ENCODE measurements at places on chromosomes 12 and 14. TPM values are rescaled to one million over a fixed set of nuclear protein-coding genes. Genes with fewer than 3 reads are reported as not detected.

The TTC9 gene
- 14.8 TPM for total RNA-seq

The KERA gene
- total RNA-seq, result not detected

The GALNT16 gene
- total RNA-seq, result not detected

The PELI2 gene
- 0.68 TPM for total RNA-seq

The BRMS1L gene
- 5.1 TPM for total RNA-seq

The AQP2 gene
- total RNA-seq, result not detected

DNA sequence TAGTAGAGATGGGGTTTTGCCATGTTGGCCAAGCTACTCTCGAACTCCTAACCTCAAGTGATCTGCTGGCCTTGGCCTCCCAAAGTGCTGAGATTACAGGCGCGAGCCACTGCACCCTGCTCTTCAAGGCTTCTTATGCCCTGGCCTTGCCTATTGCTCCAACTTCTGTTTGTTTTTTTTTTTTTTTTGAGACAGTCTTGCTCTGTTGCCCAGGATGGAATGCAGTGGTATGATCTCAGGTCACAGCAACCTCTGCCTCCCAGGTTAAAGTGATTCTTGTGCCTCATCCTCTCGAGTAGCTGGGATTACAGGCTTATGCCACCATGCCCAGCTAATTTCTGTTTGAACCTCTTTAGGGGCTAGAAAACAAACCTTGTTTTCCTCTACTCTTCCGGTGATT, 6.0 kb upstream of the ABCD4 start:
- no peak overlapping the region for H3K27ac ChIP-seq
- no peaks in the 10 kb centered on the region for H3K36me3 ChIP-seq
- H3K27me3 ChIP-seq, result no peaks in the 10 kb centered on the region
- no peak for DNase-seq
- no peak overlapping the region for H3K4me3 ChIP-seq

- peaks cover 24% of the 10 kb centered on the region for H3K36me3 ChIP-seq
- peaks cover 9% of the 10 kb centered on the region for H3K4me1 ChIP-seq
- H3K27ac ChIP-seq, result no peak overlapping the region
- no peak for DNase-seq
- no peak overlapping the region for H3K4me3 ChIP-seq
- H3K27me3 ChIP-seq, result no peaks in the 10 kb centered on the region
Observed at GRCh38 chr14:63701606-63702299, 26.1 kb downstream of the SGPP1 start.

- DNase-seq, result peak; percentile 88
- H3K4me3 ChIP-seq, result peak overlapping the region; percentile 52
- peaks cover 78% of the 10 kb centered on the region for H3K4me1 ChIP-seq
- peaks cover 89% of the 10 kb centered on the region for H3K36me3 ChIP-seq
- H3K27ac ChIP-seq, result peak overlapping the region; percentile 95
- no peaks in the 10 kb centered on the region for H3K27me3 ChIP-seq
Observed at GRCh38 chr14:91317381-91318308, 73.1 kb upstream of the GPR68 start.

GRCh38 chr12:59304077-59304721, 291.6 kb upstream of the SLC16A7 start:
- no peak for DNase-seq
- no peaks in the 10 kb centered on the region for H3K36me3 ChIP-seq
- H3K4me1 ChIP-seq, result no peaks in the 10 kb centered on the region
- H3K27ac ChIP-seq, result no peak overlapping the region

- H3K27ac ChIP-seq, result no peak overlapping the region
- no peaks in the 10 kb centered on the region for H3K36me3 ChIP-seq
- H3K4me3 ChIP-seq, result no peak overlapping the region
- H3K27me3 ChIP-seq, result no peaks in the 10 kb centered on the region
- no peaks in the 10 kb centered on the region for H3K4me1 ChIP-seq
Observed at GRCh38 chr14:90556012-90556477, 159.2 kb downstream of the CALM1 start.

DNA sequence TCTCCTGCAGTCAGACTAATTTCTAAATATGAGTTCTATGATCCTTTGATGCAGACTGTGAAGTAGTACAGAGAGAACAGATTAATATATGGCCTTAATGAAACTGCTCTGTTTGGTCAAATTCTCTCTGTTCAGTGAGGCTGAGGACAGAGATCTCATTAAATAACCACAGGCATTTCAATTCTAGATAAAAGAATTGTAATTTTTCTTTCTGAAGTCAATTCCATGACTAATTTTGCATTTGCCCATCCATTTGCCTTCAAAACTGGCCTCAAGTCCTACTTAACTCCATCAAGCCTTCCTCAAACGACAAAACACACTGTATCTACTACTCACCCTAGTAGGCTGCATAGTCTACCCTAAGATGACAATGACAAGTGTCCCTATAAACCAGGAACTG, 67.1 kb downstream of the DUSP16 start:
- no peaks in the 10 kb centered on the region for H3K4me1 ChIP-seq
- H3K36me3 ChIP-seq, result peaks cover 7% of the 10 kb centered on the region
- H3K27ac ChIP-seq, result no peak overlapping the region
- DNase-seq, result no peak
- no peak overlapping the region for H3K4me3 ChIP-seq

DNA sequence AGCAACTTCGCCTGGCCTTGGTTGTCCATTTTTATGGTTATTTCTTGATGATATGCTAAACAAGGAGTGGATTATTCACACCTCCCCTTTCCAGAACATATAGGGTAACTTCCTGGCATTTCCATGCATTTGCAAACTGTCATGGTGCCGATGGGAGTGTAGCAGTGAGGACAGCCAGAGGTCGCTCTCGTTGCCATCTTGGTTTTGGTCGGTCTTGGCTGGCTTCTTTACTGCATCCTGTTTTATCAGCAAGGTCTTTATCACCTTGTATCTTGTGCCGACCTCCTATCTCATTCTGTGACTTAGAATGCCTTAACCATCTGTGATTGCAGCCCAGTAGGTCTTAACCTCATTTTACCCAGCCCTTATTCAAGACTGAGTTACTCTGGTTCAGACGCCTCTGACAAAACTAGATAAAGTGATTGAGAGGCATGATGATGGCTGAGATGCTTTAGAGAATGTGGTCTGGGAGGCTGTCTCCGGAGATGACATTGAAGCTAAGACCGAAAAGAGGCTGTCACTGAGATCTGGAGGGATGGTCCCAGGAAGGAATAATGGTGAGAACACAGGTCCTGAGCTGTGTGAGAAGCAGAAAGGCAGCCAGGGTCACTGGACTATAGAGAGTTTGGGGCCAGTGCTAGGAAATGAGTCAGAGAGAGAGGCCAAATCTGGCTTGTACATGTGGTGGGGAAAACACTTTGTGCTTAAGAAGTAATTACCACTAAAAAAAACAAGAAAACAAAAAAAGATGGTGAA, 2.9 kb downstream of the GLT1D1 start:
- H3K4me1 ChIP-seq, result no peaks in the 10 kb centered on the region
- H3K36me3 ChIP-seq, result no peaks in the 10 kb centered on the region
- H3K27me3 ChIP-seq, result peaks cover 21% of the 10 kb centered on the region

DNA sequence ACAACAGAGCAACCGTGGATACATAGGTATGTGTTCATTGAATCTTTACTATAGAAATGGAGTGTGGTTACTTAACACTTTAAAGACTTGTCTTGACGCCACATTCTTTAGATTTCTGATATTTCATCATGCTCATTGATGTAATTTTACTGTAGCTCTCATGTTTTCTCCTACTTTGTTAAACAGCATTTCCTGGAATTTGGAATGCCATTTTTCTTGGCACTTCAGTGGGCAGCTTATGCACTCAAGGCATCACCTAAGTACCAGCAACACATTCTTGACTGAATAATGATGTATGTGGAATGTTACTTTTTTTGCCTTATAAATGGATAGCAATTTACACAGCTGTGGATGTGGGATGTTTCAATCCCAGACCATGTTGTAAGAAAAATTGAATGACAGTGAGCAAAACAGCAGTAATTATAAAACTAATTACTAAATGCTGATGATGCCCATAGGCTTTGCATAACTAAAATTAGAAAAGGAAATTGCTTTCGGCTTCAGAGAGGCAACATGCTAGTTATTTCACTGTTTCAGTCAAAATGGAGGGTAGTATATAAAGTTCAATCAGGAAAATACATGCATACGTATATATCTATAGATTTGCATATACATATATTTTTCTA, 298.5 kb downstream of the NPAS3 start:
- no peaks in the 10 kb centered on the region for H3K4me1 ChIP-seq
- H3K4me3 ChIP-seq, result no peak overlapping the region
- no peak overlapping the region for H3K27ac ChIP-seq
- H3K36me3 ChIP-seq, result no peaks in the 10 kb centered on the region
- no peaks in the 10 kb centered on the region for H3K27me3 ChIP-seq

DNA sequence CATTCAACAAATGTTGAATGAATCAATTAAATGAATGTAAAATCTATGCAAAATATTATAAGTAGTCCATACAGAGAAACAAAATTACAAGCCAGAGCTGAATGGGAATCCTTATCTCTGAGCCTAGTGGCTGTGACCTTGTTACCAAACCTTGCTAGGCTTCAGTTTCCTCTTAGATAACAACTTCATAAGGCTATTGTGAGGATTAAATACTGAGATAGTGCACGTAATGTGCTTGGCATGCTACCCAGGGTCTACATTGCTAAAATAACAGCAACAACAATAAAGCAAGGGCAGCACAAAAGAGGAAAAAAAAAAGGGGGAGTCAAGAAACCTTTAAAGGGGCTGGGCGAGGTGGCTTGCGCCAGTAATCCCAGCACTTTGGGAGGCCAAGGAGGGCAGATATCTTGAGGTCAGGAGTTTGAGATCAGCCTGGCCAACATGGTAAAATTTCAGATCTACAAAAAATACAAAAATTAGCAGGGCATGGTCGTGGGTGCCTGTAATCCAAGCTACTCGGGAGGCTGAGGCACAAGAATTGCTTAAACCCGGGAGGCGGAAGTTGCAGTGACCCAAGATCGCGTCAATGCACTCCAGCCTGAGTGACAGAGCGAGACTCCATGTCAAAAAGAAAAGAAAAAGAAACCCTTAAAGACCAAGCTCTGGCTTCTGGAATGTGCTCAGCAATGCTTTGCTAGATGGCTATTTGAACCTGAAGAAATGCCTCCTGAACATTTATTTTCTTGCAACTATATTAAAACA, 14.1 kb downstream of the STAB2 start:
- no peak overlapping the region for H3K27ac ChIP-seq
- H3K27me3 ChIP-seq, result peaks cover 11% of the 10 kb centered on the region
- H3K4me1 ChIP-seq, result no peaks in the 10 kb centered on the region
- DNase-seq, result no peak
- H3K4me3 ChIP-seq, result no peak overlapping the region

DNA sequence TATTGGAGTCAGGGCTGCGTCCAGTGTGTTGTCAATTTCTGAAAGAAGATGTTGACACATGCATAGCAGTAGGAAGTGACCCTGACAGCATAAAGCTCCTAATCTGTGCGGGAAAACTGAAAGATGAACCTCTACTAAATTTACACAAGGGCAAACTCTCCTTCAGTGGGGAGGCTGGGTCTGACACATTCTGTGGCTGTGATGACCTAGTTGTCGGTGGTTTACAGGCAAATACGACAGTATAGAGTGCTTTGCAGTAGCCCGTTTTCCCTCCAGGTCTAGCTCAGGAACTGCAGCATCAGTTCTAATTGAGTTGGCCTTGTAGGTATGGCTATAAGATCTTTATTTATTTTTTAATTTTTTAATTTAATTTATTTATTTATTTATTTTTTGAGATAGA, 14.8 kb upstream of the GABARAPL1 start:
- H3K27me3 ChIP-seq, result peaks cover 21% of the 10 kb centered on the region
- DNase-seq, result no peak
- no peak overlapping the region for H3K4me3 ChIP-seq
- peaks cover 8% of the 10 kb centered on the region for H3K4me1 ChIP-seq
- H3K36me3 ChIP-seq, result no peaks in the 10 kb centered on the region

GRCh38 chr12:4562034-4562657, at the start of gene DYRK4:
TSS of gene DYRK4 (plus strand) at chr12:4562208. CDS start at chr12:4562246, 38 bp downstream.
- no peak for DNase-seq
- H3K4me3 ChIP-seq, result no peak within 1 kb of the TSS
- peaks cover 24% of the 10 kb centered on the region for H3K36me3 ChIP-seq
- H3K27me3 ChIP-seq, result peaks cover 6% of the 10 kb centered on the region

DNA sequence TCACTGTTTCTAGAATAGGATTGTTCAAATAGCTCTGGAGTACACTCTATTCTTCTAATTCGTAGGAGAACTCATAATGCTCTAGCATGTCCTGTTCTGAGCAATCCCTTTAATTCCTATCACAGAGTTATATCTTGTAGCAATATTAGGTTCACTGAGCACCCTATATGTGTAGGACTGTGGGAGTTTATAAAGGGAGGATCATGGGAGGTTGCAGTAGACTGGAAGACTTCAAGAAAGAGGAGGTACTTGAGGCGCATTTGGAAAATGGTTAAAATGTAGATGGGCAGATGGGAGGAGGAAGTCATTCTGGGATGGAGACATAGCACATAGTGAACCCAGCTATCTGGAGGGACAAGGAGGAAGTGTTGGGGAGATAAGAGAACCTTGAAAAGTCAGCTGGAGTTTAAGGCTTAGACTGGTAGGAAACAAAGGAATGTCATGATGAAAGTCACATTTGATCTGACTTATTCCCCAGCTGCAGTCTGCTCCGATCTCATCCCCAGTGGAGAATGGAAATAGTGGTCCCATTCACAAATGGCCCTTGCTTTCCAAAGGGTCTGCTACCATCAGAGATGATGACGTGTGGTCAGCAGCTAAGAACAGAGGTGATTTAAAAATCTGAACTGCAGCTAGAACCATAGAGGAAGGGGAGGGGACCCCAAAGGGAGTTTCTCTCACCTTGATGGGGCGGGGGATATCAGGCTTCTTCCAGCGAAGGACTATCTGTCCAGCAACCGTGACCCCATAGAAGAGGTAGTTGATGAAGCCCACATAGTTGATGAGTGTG, 10.1 kb upstream of the CEBPE start:
- H3K4me3 ChIP-seq, result no peak overlapping the region
- H3K4me1 ChIP-seq, result peaks cover 7% of the 10 kb centered on the region
- H3K36me3 ChIP-seq, result no peaks in the 10 kb centered on the region

- no peak for DNase-seq
- no peaks in the 10 kb centered on the region for H3K27me3 ChIP-seq
- no peak overlapping the region for H3K4me3 ChIP-seq
Observed at GRCh38 chr14:96098999-96099335, 59.8 kb downstream of the C14orf132 start.

GRCh38 chr14:60311417-60311816, 62.4 kb downstream of the PPM1A start:
- no peaks in the 10 kb centered on the region for H3K36me3 ChIP-seq
- no peak for DNase-seq
- no peak overlapping the region for H3K4me3 ChIP-seq
- peaks cover 13% of the 10 kb centered on the region for H3K27me3 ChIP-seq
- H3K27ac ChIP-seq, result no peak overlapping the region

DNA sequence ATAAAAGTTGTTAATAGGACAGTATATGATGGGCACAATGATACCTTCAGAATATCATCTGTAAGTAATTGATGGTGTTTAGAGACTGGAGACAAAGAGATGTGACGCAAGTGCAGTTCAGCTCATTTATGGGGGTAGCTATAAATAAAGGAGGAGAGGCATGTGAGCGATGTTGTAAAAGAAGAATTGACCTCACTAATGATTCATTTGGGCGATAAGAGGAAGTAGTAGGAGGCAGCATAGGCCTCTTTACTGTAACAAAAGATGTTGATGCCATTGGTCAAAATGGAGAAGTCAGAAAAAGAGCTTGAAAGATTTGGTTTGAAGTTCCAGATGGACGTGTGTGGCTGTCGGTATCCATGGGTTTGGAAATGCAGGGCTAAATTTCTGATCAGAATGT, 70.0 kb downstream of the FLRT2 start:
- H3K27me3 ChIP-seq, result no peaks in the 10 kb centered on the region
- no peak for DNase-seq
- H3K36me3 ChIP-seq, result no peaks in the 10 kb centered on the region
- H3K27ac ChIP-seq, result no peak overlapping the region
- H3K4me1 ChIP-seq, result no peaks in the 10 kb centered on the region

Measured in activated CD8-positive, alpha-beta T cell treated with anti-CD3 and anti-CD28 coated beads, Interleukin-2, amount 10 ng/mL, durations not matched to agents 7 days and 5 days (primary cell).